Foreskin fibroblast (primary cell): ENCODE measurements at places on chromosomes 13 and 19.
A peak's percentile ranks its signal among the peaks of the same experiment; 100 is the strongest.

DNA sequence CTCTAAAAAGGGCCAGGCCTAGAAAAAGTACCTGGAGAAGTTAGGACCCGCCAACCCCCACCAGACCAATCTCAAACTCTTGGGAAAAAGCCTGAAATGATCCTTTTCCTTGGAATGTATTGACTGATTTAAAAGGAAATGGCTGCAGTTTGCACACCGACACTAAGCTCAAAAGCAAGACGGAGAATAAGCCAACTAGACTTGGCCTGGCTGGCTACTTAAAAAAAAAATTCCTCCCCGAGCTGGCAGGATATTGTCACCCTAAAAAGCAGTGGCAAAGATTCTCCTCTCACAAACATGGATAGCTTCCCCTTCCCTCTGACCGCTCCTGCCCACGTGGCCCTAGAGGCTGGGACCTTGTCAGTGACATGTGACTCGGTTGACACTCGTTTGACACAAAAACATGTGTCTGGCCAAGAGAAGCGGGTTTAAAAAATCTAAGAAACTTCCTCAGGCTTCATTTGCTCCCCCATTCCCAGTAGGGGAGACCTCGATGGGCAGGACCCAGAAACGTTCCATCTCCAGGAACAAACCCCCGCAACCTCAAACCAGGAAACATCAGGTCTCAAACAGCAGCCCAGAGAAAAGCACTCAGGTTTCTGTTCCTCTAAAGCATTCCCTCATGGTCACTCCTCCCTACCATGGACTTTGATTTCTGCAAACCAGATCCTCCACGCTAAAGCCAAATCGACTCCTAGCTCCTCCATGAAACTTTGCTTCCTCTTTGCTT is 1.3 kb downstream of the RFX1 start:
- DNase-seq = peak; percentile 56

GRCh38 chr19:49333811-49334288 is 1.4 kb upstream of the CD37 start:
- no peak for DNase-seq

DNA sequence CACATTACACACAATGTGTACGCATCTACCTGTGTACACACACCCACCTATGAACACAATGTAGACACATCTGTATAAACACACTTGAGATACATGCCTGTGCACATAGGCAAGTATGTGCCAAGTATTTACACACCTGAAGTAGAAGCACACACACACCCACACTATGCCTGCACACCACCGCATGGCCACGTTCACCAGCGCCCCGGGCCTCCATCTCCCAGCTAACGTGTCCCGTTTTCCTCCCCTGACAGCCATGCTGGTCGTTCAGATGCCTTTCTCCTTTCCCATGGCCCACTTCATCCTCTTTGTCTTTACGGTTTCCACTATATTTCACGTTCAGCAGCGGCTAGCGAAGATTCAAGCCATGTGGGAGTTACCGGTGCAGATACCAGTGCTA is 6.9 kb downstream of the FUT2 start:
- no peak for DNase-seq

GRCh38 chr13:51645154-51645650 is 60.9 kb downstream of the WDFY2 start:
- peak; percentile 54 for DNase-seq

GRCh38 chr13:50396001-50396400 is 380.8 kb downstream of the KCNRG start:
- DNase-seq = no peak

GRCh38 chr13:95924389-95924994 is 128.7 kb downstream of the UGGT2 start:
- DNase-seq = peak; percentile 84

GRCh38 chr19:33347300-33347699 is 26.2 kb upstream of the CEBPG start:
- DNase-seq = no peak

- peak; percentile 95 for DNase-seq
Observed at GRCh38 chr19:2602391-2603181, 99.9 kb downstream of the GNG7 start.

DNA sequence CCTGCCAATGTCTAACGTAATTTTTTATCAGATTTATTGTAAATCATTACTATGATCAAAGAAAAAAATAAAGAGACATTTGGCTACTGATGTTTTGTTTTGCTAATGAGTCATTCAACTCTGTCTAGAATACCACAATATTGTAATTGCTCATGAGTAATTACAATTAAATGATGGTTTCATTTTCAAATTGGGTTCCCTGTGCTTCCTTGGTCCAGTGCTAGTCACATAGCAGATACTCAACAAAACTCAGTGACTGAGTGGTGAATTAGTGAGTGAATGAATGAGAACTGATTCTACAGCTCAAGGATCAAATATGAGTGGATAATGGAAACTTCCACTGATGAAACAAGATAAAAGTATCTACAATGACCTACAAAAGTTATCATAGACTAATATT is 304.7 kb downstream of the POU4F1 start:
- peak; percentile 0 for DNase-seq

DNA sequence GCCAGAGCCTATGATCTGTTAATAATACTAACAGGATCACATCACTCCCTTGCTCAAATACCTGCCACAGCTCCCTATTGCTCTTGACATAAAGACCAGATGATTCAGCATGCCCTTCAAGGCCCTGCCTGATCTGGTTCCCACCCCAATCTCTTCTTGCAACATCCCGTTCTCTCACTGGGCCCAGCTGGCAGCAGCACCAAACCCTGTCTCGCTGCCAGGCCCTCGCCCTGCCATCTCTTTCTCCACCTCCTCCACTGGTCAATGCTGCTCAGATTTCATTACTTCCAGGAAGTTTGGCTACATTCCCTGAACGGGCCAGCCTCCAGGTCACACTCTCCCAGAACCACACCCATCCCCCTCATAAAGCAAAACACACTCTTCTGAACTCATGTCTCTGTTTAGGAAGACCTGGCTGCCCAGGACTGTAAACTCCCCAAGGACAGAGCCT is 8.6 kb upstream of the BCAT2 start:
- DNase-seq = peak; percentile 99

GRCh38 chr19:46080561-46080960 is 39.8 kb upstream of the IGFL4 start:
- peak; percentile 46 for DNase-seq

- DNase-seq = no peak
Observed at GRCh38 chr13:33571618-33572017, 246.3 kb upstream of the RFC3 start.

GRCh38 chr13:109096101-109096500 is 466.7 kb downstream of the MYO16 start:
- peak; percentile 12 for DNase-seq

GRCh38 chr13:87778128-87778527 is 107.0 kb downstream of the SLITRK5 start:
- no peak for DNase-seq

DNA sequence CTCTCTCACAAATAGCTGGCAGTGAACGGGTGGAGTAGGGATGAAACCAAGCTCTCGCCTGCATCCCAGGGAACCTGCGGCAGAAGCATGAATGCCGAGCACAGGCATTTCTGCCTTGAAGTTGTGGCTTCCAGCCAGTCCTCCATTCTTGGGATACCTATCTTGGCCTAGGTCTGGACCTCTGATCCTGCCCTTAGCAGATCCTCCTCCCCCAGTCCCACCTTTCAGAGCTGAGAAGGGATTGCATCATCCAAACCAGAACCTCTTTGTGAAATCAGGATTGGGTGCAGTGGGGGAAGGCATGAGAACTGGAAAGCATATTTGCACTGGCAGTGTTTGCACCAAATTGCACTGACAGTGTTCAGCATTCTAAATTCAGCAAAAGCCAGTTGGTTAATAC is 5.8 kb downstream of the ZNF780A start:
- DNase-seq = no peak

GRCh38 chr19:33520048-33520643 is 1.4 kb downstream of the PEPD start:
- DNase-seq = no peak

GRCh38 chr13:28582225-28582891 is 76.6 kb upstream of the POMP start:
- no peak for DNase-seq

GRCh38 chr19:35211545-35212230 is 16.9 kb downstream of the FAM187B start:
- no peak for DNase-seq

- DNase-seq = peak; percentile 53
Observed at GRCh38 chr19:39341129-39341718, 997 bp upstream of the SAMD4B start.

DNA sequence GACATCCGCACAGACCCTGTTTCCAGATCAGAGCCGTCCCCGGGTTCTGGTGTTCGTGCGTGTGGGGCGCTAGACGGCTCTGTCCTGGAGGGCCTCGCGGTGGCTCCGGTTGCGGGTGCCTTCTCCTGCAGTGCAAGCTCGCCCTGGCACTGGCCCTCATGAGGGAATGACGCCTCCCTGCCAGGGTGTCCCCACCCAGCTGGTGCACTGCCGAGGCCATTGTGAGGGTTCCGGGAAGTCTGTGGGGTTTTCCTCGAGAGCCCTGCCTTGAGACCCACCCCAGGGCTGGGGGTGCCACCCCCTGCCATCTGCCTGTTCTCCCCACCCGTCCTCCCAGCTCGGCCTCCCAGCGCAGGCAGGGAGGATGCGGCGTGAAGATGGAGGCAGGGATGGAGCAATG is 19.2 kb upstream of the GNA15 start:
- DNase-seq = no peak

DNA sequence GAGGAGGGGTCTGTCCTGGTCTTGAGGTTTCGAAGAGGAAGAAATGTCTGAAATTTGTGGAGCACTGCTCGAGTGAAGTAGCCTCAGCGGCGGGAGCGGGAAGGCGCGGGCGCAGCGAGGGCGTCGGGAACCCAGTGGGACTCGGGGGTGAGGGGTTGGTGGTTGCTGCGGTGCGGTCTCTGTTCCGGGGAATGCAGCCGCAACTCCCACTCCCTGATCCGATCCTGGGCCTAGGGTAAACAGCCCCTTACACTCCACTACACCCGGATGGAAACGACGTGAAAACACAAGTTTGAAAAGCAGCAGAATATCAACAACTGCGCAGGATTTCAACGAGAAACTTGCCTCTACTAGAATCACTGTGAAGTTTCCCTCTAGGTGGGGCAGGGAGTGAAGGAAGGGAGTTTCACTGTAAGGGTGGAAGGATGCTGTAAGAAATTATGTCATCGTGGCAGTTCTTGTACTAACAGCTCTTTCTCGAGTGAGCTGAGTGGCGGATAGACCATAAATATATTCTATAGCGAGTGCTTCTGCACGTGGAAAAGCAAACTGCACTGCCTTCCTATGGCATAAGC is 2.0 kb upstream of the KLF12 start:
- no peak for DNase-seq

DNA sequence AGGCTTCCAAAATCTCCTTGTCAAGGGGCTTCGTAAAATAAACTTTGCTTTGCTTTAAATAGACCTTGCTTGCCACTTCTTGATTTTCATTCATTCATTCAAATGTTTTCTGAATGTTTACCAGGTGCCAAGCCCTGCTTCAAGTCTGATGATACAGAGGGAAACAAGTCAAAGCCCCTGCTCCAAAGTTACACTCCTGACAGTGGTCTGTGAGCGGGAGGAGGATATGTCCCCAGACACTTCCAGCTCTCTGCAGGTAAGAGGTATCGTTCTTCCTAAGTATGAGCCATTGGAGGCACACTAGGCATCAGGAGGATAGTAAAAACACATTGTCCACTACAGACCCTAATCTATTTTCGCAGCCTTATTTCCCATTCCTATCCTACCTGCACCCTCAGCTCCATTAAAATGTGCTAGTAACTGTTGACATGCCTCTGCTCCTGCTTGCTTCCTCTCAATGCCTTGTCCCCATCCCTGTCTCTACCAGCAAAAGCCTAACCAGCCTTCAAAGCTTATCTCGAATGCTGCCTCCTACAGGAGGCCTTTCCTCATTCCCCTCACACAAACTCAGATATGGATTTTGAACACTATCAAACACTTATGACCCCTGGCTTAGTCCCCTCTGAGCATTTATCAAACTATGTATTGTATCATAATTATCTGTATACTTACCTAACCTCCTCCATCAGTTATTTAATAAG is 6.2 kb upstream of the WBP4 start:
- DNase-seq = peak; percentile 31

GRCh38 chr13:40179445-40180281 is 486.8 kb downstream of the FOXO1 start:
- no peak for DNase-seq

- DNase-seq = no peak
Observed at GRCh38 chr19:5617080-5617479, 5.5 kb downstream of the SAFB2 start.

GRCh38 chr13:112652512-112653070 is 37.2 kb upstream of the ATP11A start:
- DNase-seq = peak; percentile 15

DNA sequence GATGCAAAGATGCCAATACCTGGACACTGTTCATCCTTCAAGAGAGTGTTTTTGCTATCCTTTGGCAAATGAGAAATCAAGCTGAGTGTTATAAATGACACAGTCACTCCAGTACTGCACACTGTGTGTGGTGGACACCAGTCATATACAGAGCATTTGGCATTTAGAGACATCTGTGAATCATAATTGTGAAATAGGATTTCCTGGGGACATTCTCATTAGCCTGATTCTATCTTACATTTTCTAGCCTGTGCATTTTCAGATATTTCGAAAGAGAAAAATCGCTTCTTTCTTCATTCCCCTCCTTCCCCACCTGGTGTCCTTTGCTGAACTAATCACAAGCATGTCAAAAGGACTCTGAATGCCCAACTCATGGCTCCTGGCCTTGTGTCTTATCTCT is 781.0 kb upstream of the ARGLU1 start:
- no peak for DNase-seq

- DNase-seq = no peak
Observed at GRCh38 chr19:38502410-38503076, 69.1 kb downstream of the RYR1 start.

DNA sequence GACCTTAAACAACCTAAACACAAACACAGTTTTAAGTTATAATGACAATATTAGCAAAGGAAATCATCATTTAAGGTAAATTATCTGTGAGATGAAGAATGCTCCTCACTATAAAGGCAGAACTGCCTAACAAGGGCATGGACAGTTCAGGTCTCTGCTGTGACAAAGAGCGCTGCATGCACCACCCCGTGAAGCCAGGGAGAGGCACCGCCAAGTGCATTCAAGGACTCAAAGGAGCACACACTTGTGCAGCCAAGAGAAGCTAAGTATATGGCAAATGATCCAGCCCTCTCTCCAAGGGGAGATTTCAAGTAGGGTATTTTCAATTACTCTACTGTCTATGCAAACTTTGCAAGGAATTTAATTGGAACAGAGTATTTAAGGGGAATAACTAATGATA is 126.0 kb downstream of the RAP2A start:
- no peak for DNase-seq

- DNase-seq = no peak
Observed at GRCh38 chr19:5714816-5715215, 5.1 kb downstream of the LONP1 start.

- DNase-seq = no peak
Observed at GRCh38 chr19:24071078-24071477, 15.9 kb upstream of the ZNF254 start.
